NCI-H1930 (cell line): ENCODE measurements at places on chromosomes 6 and 20.

- no peak for DNase-seq
Observed at GRCh38 chr6:39543095-39543494, 182.1 kb downstream of the KIF6 start.

- no peak for DNase-seq
Observed at GRCh38 chr20:47049771-47050170, 155.1 kb downstream of the EYA2 start.

DNA sequence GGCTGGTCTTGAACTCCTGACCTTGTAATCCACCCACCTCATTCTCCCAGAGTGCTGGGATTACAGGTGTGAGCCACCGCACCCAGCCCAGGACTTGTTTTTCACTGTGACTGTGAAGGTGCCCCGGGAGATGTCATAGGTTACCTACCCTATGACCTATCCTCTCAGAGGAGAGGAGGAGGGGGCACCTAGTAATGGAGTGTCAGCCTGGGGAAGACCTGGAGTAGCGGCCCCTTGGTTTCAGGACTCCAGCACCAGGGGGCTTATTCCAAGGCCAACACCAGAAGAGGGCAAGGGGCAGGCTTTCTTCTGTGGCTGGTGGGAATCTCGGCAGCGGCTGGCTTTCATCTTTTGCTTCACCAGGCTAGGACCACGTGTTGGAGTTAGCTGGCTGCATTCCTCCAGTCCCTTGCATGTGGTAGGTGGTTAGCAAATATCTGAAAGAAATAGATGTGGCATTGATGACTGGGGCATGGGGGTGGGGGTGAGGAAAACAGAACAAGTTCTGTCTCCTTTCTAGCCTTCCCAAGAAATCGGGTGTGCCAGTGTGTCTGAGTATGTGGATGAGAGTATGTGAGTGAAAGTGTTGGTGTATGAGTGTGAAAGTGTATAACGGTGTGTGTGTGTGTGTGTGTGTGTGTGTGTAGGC, 7.9 kb upstream of the ITPR3 start:
- DNase-seq = no peak

- no peak for DNase-seq
Observed at GRCh38 chr6:21331235-21331634, 262.3 kb upstream of the SOX4 start.

DNA sequence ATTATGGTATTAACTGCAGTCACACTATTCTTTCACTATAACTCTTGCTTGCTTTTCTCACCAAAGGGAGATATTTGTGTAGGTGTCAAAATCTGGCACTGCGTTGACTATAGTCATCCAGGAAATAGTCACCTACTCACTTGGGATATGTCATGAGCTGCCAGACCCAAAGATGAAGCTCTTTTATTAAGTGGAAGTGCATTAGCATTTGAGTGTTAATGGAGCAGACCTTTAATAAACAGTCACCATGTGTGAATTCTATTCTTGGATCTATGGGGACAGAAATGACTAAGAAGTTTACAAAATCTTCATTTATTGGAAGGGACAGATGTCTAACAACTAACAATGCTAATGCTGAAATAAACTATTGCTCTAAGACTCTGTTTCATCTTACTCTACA, 130.1 kb upstream of the NEDD9 start:
- no peak for DNase-seq

- no peak for DNase-seq
Observed at GRCh38 chr20:6718662-6719368, 48.7 kb upstream of the BMP2 start.

DNA sequence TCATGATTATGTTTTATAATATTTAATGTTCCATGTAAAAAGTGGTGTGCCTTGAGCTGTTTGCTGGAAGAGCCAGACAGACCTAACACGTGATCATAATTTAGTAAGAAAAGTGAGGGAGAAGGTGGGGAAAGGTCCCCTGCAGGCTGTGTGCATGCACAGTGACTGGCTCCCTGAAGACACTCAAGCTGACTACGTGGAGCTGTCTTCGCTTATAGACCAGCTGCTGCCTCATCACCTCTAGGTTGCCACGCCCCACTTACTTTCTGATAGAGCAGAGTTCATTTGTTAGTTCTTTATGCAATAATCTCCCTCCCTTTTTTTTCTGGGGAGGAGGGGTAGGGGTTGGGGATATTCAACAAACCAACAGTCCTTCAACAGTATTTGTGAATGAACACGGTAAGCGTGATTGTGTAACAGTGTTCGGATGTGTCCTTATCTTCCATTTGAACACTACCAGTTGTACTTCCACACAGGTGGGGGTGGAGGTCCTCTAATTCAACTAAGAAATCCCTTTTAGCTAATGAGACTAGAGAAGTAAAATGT, 157.3 kb downstream of the BACH2 start:
- DNase-seq = no peak

DNA sequence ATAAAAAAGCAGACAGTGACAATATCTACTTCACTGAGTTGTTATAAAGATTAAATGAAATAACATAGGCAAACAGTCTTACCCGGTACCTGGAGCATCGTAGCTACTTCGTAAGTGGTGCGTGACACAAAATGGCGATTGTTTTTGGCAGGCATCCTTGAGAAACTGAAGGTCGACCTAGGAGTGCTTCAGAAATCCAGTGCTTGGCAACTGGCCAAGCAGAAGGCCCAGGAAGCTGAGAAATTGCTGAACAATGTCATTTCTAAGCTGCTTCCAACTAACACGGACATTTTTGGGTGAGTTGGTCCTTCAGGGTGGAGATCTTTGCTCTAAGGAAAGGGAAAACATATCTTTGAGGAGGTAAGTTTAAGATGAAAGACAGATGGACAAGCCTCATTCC, 4.8 kb downstream of the BPIFA2 start:
- no peak for DNase-seq

DNA sequence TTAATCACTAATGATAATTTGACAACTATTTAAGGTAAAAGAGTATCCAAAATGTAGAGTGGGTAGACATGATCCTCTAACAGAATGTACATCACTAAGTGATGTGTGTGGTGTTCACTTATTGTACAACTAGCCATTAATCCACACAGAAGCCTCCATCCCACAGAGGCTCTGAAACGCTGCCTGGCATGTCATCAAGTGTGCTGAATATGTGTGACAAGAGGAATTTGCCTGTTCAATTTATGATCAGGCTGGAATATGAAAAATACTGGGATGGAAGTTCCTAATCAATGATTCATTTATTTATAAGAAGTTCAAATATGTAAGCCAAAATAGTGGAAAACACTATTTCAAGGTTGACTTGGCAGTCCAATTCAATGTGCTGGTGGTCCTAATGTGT, 72.4 kb downstream of the BACH2 start:
- DNase-seq = no peak

GRCh38 chr6:129637340-129638054, 72.5 kb downstream of the ARHGAP18 start:
- DNase-seq = no peak

- no peak for DNase-seq
Observed at GRCh38 chr20:14709439-14709838, 372.0 kb upstream of the FLRT3 start.

DNA sequence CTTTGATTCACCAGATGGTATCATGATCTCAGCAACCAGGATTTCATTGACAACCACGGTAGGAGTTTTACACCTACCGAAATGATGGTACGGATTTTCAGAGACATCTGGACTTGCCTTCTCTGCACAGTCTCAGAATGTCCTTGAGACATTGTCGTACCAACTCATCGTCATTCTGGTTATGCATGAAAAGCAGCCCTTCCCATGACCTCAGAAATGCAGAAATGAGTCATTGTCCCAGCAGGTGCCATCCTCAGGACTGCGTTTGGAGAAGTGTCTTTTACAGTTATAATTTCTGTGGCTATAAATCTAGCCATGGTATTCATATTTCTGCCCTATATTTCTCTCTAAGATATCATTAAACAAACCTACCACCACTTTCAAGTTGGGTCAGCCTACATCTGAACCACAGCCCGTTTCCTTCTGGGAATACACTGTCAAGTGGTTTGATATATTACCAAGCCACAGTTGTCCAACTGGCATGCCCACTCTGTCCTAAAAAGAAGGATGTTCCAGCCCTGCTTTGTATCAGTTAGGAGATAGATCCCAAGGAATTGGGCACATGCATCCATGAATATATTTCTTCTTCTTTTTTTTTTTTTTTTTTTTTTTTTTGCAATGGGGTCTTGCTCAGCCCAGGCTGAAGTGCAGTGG, 7.5 kb upstream of the BFSP1 start:
- no peak for DNase-seq

- DNase-seq = no peak
Observed at GRCh38 chr6:17542243-17542642, 57.9 kb upstream of the FAM8A1 start.

GRCh38 chr6:157383471-157383870, 2.5 kb downstream of the ZDHHC14 start:
- no peak for DNase-seq

GRCh38 chr20:31484001-31484400, 8.9 kb downstream of the REM1 start:
- peak; percentile 76 for DNase-seq

- DNase-seq = no peak
Observed at GRCh38 chr6:32604434-32604877, 14.8 kb upstream of the HLA-DRB1 start.

DNA sequence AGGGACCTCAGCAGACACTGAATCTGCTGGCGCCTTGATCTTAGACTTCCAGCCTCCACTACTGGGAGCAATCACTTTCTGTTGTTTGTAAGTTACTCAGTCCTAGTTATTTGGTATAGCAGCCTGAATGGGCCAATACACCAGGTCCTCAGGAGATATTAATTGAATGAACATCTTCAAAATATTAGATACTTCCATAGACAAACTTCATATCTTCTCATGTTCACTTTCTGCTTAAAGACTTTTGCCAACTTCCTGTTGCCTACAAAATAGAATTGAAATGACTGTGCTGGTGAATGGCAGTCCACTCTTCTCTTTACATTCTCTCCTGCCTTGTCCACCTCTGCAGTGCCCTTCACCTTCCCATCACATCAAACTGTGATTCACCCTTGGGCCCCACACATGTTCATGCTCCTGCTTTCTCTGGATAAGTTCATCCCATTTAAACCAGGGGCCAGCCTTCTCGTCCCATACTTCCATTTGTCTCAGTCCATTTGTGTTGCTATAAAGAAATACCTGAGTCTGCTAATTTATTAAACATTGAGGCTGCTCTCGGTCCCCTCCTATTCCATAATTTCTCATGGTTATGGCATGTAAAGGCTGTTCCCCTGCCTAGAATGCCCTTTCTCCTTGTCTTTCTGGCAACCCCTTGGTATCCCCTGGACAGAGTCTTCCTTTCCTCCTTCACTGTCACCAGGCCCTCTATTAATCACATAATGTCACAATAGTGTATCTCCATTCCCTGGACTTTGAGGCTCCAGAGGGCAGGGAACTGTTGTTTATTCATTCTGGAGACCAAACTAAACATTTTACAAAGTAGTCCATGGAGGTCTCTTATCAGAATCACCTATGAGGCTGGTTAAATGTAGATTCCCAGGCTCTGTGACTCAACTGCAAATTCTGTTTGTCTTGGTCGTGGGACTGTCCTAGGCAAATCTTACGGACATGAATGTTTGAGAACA, 148.3 kb upstream of the TMEM170B start:
- no peak for DNase-seq

GRCh38 chr20:58897488-58897887, 45.0 kb downstream of the GNAS start:
- no peak for DNase-seq

GRCh38 chr20:34705008-34705396, 858 bp downstream of the TP53INP2 start:
- no peak for DNase-seq

- DNase-seq = no peak
Observed at GRCh38 chr6:137229075-137229759, 10.0 kb upstream of the IFNGR1 start.

GRCh38 chr20:17936286-17936760, 32.3 kb downstream of the SNX5 start:
- no peak for DNase-seq

DNA sequence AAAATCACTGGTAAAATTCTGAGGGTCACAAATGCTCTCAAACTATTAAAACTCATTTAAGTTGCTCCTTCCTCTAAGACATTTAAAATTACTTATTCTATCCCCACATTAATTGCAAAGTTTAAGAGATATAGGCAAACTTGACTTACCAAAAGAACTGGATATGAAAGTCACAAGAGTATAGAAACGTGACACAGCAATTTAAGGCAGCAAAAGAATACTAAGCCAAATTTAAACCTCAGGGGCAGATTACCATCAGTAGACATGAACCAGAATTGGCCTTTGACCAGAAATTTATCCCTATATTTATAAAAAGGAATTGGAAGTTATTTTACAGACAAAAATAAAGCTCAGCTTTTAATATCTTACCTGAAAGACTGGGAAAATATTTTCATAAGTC, 56.0 kb downstream of the MAP3K7 start:
- DNase-seq = no peak

GRCh38 chr20:22513574-22513973, 70.8 kb downstream of the FOXA2 start:
- DNase-seq = peak; percentile 47

DNA sequence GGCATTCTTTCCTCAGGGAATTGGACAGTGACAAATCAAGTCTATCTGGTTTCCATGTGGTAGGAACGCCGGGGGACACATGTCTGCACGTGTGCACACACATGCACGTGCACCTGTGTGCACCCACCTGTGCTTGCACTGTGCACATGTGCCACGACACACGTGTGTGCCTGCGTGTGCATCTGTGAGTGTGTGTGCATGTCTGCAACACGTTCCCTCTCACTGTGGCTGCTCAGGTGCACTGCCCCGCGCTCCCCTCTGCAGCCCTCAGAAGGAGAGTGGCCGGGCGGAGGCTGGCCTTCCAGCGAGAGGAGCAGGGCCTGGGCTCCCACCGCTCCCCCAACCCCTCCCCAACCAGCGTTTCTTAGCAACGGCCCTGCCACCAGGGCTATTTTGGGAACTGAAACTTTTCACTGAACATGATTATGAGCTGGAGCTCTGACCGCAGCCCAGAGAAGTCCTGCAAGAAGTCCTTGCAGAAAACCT, 147.8 kb downstream of the PHACTR3 start:
- no peak for DNase-seq

- no peak for DNase-seq
Observed at GRCh38 chr20:19254956-19255355, 42.5 kb downstream of the SLC24A3 start.

- peak; percentile 44 for DNase-seq
Observed at GRCh38 chr6:34791164-34791700, 651 bp upstream of the BLTP3A start.

- DNase-seq = peak; percentile 69
Observed at GRCh38 chr6:31897612-31898382, at the start of gene EHMT2. Gene EHMT2, minus strand, starts transcription at chr6:31897698. Its CDS starts 21 bp downstream, at chr6:31897677.
